Natural killer cell (primary cell): ENCODE measurements at places on chromosomes 6 and 20.

DNA sequence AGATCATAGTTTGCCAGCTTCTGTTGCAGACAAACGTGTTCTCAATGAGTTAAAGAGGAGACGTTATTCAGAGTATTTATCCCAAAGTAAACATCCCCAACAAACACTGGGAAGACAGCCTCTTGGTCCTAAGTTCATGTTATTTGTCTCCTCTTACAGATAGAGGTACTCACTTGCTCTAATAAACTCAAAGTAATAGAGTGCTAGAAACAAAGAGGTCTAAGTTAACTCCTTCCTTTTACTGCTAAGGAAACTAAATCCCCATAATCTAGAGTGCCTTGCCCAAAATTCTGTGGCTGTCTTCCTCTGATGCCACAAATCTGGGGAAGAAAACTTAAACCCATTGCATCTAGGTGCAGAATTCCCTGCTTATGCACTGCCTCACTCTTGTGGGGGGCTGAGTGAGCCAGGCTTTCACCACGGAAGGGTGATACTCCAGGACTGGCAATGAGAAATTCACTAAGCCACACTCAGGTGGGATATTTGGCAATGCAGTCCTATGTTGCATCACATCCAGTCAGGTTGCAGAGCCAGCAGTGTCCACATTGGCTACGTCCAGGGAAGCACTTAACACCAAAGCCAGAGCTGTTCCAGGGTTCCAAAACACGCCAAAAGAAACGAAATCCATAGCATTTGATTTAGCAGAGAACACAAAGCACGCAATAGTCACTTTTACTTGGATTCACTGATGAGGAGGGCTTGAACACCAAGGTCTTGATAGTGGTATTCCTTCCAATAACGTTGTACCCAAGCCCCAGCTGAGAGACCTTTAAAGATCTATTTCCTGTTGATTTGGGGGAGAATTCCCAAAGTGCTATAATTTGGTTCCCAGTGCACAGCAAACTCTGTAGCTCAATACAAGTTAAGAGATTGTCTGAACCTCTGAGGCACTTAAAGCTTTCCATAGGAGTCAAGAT is 81.0 kb upstream of the FOXQ1 start:
- no peak for DNase-seq

DNA sequence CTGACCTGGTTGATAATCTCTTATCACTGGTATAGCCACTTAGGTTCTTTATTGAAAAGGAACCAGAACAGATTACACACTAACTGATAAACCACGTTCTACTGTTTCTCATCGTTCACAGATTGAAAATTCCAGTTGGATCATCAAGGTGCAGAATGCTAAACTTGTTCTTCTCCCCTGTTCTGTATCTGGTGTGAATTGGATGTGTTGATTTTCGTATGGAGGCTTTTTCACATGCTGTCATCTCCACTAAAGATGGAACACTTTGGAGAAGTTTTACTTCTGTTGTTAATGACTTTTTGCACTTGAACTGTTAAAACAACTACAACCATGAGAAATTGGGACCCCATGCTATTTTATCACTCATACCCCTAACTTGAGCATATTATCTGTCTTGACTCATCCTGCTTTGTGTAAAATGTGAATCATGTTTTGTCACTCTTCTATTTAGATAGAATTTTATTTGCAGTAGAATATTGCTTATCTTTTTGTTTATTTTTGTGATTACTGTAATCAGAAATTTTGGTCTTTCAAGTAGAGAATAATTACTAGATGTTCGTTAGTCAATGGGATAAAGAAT is 17.5 kb downstream of the VAPB start:
- DNase-seq = no peak

DNA sequence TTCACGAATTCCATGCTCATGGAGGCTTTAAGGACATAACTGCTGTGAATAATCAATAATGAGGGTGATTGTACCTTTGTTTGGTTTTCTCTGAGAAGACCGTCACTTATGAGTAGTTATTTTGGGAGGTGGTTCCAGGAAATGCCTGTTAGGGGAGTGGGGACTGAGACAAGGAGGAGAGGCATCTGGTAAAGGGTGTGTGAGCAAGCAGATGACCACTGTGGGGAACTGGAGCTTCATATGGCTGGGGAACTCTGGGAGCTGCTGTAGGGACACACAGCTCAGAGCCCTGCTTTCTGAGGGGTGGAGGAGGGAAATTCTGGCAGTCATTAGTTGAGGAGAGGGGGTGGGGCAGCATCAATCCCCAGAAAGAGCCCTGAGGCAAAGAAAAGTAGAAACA is 71.3 kb upstream of the TINAG start:
- DNase-seq = no peak

DNA sequence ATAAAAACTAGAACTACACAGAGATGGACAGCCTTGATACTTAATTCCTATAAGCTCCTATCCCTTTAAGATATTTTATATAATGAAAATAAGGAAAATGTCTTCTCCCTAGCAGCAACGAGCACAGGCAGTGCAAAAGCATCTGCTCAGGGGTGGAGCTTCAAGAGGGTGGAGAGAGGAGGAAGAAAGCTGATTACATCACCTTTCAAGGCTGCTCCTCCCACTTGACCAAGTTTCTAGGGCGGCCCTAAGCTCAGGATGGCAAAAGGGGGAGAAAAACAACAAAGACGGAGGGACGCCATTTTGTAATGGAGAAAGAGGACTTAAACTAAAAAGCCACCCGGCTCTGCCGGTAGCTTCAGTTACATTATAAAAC is 2.2 kb downstream of the PPP1R10 start:
- DNase-seq = peak; percentile 69

GRCh38 chr6:157292202-157292601 is 31.1 kb downstream of the TMEM242 start:
- no peak for DNase-seq

GRCh38 chr20:45362804-45363610 is at the start of gene SYS1:
SYS1 (plus strand) TSS chr20:45363156; CDS start chr20:45363532, 376 bp downstream.
- peak; percentile 100 for DNase-seq
